Neural crest cell (in vitro differentiated cells): ENCODE measurements at places on chromosomes 2 and 18. TPM values are rescaled to one million over a fixed set of nuclear protein-coding genes. Genes with fewer than 3 reads are reported as not detected.

DNA sequence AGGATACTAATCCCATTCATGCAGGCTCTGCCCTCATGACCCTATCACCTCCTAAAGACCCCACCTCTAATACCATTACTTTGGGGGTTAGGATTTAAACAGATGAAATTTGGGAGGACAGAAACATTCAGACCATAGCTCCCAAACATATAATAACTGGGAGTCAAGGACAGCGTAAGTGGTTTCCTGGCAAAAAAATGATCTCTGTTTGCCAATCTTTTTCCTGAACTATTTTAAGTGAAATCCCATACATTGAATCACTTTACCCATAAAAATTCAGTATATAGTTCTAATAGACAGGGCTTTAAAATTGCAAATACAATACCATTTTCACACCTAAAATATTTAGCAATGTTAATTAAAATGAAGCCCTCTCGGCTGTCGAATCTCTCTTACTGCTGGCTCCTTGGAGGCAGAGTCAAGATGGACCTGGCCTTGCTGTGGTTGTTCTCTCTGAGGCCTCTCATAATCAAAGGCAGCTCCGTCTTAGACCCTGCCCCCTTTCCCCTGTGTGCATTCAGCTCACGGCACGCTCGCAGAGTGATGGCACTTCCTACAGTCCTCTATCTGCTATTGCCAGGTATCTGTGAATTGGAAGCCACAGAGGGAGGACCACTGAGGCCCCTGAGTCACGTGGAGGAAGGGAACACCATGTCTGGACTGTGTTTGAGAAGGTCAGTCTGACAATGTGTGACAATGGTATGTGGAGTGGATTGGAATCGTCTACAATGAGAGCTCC is 132.3 kb downstream of the UXS1 start:
- H3K4me1 ChIP-seq: peaks cover 7% of the 10 kb centered on the region
- H3K36me3 ChIP-seq: no peaks in the 10 kb centered on the region
- peaks cover 25% of the 10 kb centered on the region for H3K27me3 ChIP-seq
- DNase-seq: no peak
- H3K4me3 ChIP-seq: no peak overlapping the region

GRCh38 chr2:242031481-242032019 is 162.0 kb downstream of the RTP5 start:
- no peak for DNase-seq
- no peaks in the 10 kb centered on the region for H3K36me3 ChIP-seq
- H3K4me3 ChIP-seq: no peak overlapping the region

DNA sequence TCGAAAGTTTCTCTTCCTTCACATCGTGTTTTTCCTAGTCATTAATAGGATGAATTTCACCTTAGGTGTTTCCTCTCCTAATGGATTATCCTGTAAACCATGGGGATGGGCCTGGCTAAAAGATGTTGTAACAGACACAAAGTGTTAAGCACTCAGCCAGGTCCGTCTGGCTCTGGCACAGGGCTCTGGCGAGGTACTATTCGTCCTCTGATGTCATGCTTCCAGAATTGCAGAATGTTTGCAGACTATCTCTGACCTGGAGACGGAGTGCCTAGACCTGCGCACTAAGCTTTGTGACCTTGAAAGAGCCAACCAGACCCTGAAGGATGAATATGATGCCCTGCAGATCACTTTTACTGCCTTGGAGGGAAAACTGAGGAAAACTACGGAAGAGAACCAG is 13.2 kb downstream of the ATG16L1 start:
- H3K27ac ChIP-seq: no peak overlapping the region
- H3K4me1 ChIP-seq: no peaks in the 10 kb centered on the region
- H3K36me3 ChIP-seq: peaks cover 9% of the 10 kb centered on the region
- no peak for DNase-seq

PLB1 gene
- total RNA-seq: 0.16 TPM in 1 of 2 replicates, not detected in the other

DNA sequence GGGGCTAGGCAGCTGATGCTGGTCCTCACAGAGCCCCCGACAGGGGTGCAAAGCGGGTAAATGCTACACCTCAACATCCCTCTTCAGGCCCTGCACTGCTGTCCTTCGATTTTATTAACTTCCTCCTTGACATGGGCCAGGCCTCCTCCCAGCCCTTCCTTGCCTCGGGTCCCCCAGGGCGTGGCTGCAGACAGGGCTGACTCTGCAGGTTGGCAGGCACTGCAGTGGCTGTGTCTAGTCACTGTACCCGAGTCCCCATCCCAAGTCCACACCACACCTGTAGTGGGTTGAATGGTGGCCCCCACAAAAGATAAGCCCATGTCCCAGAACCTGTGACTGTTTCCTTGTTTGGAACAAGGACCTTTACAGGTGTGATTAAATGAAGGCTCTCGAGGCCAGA is 140.2 kb downstream of the TWIST2 start:
- no peaks in the 10 kb centered on the region for H3K27me3 ChIP-seq
- peak overlapping the region; percentile 30 for H3K27ac ChIP-seq
- peaks cover 3% of the 10 kb centered on the region for H3K36me3 ChIP-seq
- no peak overlapping the region for H3K4me3 ChIP-seq
- H3K4me1 ChIP-seq: peaks cover 12% of the 10 kb centered on the region

- H3K36me3 ChIP-seq: peaks cover 25% of the 10 kb centered on the region
- DNase-seq: peak; percentile 26
- peak overlapping the region; percentile 89 for H3K27ac ChIP-seq
- peak overlapping the region; percentile 99 for H3K4me3 ChIP-seq
Observed at GRCh38 chr18:3454365-3455089, 4.6 kb downstream of the TGIF1 start.

ZNF892 gene
- total RNA-seq: 18.9 and 20.2 TPM in 2 replicates

RGPD8 gene
- 4.3 and 4.8 TPM in 2 replicates for total RNA-seq

C2orf66 gene
- 0.23 TPM in 1 of 2 replicates, not detected in the other for total RNA-seq

CPO gene
- 0.25 and 0.47 TPM in 2 replicates for total RNA-seq

DNA sequence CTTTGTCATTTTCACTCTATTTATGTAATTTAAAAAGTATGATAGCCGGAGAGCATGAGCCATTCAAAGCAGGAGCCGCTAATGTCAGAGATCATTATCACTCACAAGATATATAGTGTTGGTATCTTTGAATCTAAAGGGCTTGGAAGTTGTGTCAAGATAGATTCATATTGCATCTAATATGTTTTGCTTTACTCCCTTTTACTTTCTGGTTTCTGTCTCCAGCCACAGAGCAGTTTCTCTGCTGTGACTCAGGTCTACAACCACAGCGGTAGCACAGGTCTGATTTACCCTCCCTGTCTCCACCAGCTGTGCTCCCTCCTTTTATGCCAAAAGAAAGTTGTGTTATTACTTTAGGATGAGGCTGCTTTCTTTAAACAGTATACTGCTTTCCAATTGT is 424.0 kb downstream of the ARHGAP15 start:
- no peak overlapping the region for H3K4me3 ChIP-seq
- no peak for DNase-seq
- H3K27ac ChIP-seq: no peak overlapping the region
- no peaks in the 10 kb centered on the region for H3K4me1 ChIP-seq
- no peaks in the 10 kb centered on the region for H3K27me3 ChIP-seq
- no peaks in the 10 kb centered on the region for H3K36me3 ChIP-seq

DNA sequence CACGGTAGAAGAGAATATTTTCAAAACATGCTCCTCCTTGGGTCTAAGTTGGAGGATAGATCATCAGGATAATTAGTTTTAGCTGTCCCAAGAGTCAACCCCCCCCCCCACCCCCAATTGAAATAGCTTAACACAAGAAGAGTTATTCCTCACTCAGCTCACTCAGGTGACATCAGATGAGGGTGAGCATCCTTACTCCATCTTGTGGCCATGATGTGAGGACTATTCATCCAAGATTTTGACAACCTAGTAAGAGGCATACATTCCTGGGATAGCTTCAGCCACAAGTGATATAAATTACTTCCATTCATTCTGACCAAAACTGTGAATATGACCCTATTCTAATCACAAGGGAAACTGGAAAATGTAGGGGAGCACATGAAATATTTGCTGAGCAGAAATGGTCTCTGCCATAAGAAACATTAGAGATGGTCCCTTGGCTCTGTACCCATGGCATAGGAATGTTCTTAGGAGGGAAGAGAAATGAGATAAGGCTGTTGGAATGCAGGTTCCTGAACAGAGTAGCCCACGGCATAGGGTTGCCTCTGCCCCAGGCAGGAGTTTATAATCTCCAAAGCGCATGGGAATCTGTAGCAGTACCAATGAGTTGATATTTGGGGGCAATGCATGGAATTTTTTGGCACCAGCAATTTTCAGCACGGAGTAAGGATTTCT is 257.2 kb downstream of the CYRIA start:
- no peak overlapping the region for H3K4me3 ChIP-seq
- H3K36me3 ChIP-seq: peaks cover 3% of the 10 kb centered on the region
- H3K27me3 ChIP-seq: no peaks in the 10 kb centered on the region
- no peak overlapping the region for H3K27ac ChIP-seq

DYTN gene
- total RNA-seq: not detected in 2 replicates

DNA sequence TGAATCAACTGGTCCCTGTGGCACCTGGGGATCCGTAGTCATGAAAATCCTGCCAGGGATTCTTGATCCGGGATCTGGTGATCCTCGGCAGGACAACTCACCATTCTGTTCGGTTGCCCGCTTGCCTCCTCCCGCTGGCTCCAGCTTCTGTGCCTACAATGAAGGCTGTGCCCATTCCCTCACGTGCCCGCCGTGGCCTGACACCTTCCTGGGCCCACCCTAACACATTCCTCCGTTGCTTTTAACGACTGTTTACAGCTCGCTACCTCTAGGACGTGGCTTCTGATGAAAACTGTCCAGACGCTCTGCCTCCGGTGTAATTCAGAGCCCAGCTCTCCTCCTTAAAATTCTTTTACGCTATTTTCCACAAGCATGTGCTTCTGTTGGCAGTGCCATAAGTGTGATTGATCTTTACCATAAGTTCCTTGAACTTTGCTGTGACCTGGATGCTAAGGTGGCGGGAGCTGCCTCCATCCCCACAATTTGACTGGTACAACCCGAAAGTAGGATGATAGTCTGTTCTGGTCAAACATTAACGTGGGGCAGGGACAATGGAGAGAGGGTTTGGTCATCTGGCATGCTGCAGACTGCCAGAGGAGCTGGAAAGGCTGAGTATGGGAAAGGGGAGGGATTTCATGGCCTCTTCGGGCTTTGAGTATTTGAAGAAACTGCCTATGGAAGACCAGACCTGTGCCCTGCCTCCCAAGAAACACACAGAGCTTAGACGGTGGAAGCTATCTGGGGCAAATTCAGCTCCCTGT is 206.8 kb upstream of the TNP1 start:
- no peaks in the 10 kb centered on the region for H3K27me3 ChIP-seq
- no peak overlapping the region for H3K4me3 ChIP-seq
- peak overlapping the region; percentile 36 for H3K27ac ChIP-seq
- peaks cover 8% of the 10 kb centered on the region for H3K36me3 ChIP-seq

SERPINB4 gene
- total RNA-seq: not detected in 2 replicates

DNA sequence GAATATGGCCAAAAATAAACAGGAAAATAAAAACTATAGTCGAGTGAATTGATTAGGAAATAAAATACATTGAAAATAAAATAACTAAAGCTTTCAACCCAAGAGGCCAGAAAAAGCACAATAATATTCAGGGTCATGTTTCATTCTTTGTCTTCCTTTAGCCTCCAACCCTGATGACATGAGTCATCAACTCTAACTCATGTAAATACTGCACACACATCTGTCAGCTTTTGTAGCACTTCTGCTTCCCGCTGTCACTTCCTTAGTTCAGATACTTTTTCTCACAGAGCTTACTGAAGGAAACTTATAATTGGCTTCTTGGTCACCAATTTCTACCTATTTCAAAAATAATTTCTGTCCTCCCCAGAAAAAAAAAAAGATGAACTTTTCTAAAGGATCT is 112.8 kb downstream of the UPP2 start:
- no peak overlapping the region for H3K27ac ChIP-seq
- H3K36me3 ChIP-seq: peaks cover 3% of the 10 kb centered on the region
- DNase-seq: no peak
- peaks cover 15% of the 10 kb centered on the region for H3K4me1 ChIP-seq
- no peaks in the 10 kb centered on the region for H3K27me3 ChIP-seq
- no peak overlapping the region for H3K4me3 ChIP-seq

- no peak overlapping the region for H3K27ac ChIP-seq
- DNase-seq: no peak
- no peaks in the 10 kb centered on the region for H3K27me3 ChIP-seq
- H3K36me3 ChIP-seq: peaks cover 3% of the 10 kb centered on the region
- H3K4me3 ChIP-seq: no peak overlapping the region
- H3K4me1 ChIP-seq: no peaks in the 10 kb centered on the region
Observed at GRCh38 chr2:190626641-190627210, 22.2 kb upstream of the NAB1 start.
